Left renal pelvis (tissue), 4 donors: ENCODE measurements at places on chromosomes 2 and 18.

GRCh38 chr18:10745219-10745618 lies 219.4 kb downstream of the NAPG start:
- DNase-seq = no peak

DNA sequence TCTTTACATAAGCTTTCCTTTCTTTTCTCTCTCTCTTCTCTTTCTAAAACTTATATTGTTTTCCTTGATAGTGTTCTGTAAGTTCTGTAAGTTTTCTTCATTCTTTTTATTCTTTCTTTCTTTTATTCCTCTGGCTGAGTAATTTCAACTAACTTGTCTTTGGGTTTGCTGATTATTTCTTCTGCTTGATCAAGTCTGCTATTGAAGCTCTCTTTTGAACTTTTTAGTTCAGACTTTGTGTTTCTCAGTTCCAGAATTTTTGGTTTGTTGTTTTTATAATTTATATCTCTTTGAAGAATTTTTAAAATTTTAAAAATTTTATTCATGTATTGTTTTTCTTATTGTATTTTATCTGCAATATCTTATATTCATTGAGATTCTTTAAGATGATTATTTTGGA lies 795.8 kb upstream of the SALL3 start:
- DNase-seq = no peak

DNA sequence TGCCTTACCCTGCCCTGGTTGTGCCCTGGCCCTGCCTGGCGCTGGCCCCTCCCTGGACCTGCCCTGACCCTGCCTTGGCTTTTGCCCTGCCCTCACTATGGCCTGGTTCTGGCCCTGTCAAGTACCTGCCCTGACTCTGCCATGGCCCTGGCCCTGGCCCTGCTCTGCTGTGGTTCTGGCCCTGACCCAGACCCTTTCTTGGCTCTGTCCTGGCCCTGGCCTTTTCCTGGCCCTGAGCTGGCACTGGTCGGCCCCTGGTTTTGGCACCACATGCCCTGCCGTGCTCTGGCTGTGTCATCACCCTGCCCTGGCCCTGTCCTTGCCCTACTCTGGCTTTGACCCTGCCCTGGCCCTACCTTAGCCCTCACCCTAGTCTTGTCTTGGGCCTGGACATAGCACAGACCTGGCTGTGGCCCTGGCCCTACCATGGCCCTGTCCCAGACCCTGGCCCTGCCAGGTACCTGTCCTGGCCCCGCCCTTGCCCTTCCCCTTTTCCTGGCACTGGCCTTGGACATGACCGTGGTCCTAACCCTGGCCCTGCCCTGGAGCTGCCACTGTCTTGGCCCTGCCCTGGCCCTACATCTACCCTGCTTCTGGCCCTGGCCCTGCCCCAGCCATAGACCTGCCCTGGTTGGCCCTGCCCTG lies 4.8 kb upstream of the ANKRD62 start:
- DNase-seq = no peak

DNA sequence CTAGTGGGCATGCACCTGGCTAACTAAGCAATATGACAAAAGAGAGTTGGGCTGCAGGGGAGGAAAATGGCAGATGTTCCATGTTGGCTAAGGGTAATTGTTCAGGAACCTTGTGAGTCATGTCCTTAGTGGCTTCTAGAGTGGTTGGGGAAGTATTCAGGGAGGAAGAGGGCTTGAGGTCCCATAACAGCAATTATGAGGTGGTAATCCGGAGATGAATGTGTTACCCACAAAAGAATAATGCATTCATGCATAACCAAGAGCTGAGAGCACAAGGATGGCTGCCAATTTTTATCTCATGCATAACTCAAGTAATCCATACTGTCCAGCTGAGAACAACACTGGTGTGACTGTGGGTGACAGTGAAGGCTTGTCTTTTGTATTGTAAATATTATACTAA lies 42.9 kb downstream of the TMEFF2 start:
- DNase-seq = no peak

GRCh38 chr2:174066871-174067270 lies 101.7 kb upstream of the SP3 start:
- DNase-seq = no peak
